Stimulated activated CD8-positive, alpha-beta memory T cell treated with anti-CD3 and anti-CD28 coated beads, Interleukin-15, amount 100 ng/mL, for 4 hours (primary cell): ENCODE measurements at places on chromosomes 1 and 21.

GRCh38 chr1:240385985-240386978 is 225.7 kb downstream of the GREM2 start:
- no peak for DNase-seq

- DNase-seq: no peak
These were observed 4.0 kb upstream of the ST6GALNAC3 start for GRCh38 chr1:76070538-76070937.

GRCh38 chr1:78274814-78275213 is 216.0 kb upstream of the PTGFR start:
- no peak for DNase-seq

GRCh38 chr1:30388386-30388785 is 335.0 kb downstream of the MATN1 start:
- DNase-seq: no peak

DNA sequence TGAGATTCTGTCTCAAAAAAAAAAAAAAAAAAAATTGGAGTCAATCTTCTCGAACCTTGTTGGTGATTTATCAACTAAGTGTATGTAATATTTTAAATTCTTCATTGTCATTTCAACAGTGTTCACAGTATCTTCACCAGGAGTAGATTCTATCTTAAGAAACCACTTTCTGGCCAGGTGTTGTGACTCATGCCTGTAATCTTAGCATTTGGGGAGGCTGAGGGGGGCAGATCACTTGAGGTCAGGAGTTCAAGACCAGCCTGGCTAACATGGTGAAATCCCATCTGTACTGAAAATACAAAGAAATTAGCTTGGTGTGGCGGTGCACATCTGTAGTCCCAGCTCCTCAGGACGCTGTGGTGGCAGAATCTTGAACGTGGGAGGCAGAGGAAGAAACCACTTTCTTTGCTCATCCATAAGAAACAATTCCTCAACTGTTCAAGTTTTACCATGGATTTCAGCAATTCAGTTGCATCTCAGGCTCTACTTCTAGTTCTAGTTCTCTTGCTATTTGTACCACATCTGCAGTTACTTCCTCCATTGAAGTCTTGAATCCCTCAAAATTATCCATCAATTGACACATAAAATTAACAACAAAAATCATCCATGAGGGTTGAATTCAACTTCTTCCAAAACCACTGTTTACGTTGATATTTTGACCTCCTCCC is 30.4 kb upstream of the EYA3 start:
- DNase-seq: no peak

DNA sequence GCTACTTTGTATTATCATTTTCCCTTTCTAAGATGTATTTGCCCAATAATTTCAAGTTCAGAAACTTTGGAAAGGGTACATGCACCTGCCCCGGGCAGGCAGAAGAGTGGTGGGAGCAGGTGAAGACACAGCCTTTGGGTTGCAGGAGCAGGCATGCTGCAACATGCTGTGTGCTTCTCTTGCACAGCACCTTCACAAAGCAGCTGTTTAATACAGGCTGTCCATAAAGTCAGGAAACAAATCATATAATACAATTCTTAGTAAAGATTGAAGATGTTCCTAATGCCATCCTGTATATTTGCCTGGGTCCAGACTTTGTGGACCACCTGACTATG is 182.9 kb downstream of the ZNF281 start:
- DNase-seq: no peak

DNA sequence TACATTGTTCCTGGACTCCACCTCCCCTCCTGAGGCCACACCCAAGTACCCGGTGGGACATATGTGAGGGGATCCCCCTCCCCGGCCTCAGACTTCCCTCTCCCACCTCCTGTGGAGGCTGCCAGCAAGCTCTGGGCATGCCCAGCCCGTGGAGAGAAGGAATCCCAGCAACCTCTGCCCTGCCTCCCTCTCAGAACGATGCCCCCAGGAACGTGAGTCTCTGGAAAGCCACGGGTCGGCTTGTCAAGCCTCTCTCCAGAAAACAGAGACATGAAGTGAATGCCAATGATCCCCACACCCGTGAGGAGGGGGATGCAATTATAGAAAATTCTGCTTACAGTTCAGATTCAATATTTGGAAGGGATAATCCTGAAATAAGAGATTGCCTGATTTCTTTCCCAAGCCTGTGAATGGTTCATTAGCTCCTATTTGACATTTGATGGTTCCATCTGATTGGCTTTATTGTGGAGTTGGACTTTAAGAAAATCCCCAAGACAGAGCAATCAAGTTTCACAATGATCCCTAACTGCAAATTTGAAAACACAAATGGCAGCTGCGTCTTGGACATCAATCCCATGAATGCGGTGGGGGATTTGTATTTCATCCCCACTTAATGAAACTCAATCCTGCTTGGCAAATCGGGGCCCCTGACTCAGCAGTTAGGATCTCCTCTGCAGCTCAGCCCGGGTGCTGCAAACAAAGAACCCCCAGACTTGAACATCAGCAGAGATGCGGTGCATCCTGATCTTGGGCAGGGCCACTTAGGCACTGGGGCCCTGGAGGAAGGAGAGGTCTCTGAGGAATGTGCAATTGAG is 9.1 kb upstream of the GUCA2B start:
- no peak for DNase-seq

- no peak for DNase-seq
These were observed 57.1 kb upstream of the RWDD3 start for GRCh38 chr1:95176861-95177260.

GRCh38 chr1:87007323-87007722 is 92.9 kb downstream of the HS2ST1 start:
- no peak for DNase-seq

- no peak for DNase-seq
These were observed 43.0 kb upstream of the TENT5C start for GRCh38 chr1:117562581-117563491.

- DNase-seq: no peak
These were observed 802.8 kb upstream of the CXADR start for GRCh38 chr21:16709866-16710550.

- DNase-seq: no peak
These were observed 50.0 kb downstream of the KIAA0319L start for GRCh38 chr1:35506960-35507912.
